Cerebellar nuclear complex (tissue), 1 donor: ENCODE measurements at places on chromosomes 12 and 14.

DNA sequence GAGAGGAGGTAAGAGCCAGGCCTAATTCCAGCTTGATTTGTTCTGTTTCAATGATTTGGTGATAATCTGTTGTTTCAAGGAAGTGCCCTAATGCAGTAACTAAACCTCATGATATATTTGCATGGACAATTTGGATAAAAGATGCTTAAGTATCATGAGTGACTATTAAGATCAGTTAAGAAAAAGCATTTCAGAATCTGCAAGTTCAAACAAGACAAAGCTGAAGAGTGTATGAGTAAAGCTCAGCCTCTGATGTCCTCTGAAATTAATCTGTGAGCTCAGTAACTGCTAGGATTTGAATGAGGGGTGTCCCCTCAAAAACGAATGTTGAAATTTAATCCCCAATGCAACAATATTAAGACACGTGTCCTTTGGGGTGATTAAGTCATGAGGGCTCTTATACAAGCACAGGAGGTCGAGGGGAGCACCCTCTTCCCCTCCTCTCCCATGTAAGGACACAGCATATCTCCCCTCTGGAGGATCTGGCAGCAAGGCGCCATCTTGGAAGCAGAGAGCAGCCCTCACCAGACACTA is 949.2 kb downstream of the GALC start:
- DNase-seq: no peak

DNA sequence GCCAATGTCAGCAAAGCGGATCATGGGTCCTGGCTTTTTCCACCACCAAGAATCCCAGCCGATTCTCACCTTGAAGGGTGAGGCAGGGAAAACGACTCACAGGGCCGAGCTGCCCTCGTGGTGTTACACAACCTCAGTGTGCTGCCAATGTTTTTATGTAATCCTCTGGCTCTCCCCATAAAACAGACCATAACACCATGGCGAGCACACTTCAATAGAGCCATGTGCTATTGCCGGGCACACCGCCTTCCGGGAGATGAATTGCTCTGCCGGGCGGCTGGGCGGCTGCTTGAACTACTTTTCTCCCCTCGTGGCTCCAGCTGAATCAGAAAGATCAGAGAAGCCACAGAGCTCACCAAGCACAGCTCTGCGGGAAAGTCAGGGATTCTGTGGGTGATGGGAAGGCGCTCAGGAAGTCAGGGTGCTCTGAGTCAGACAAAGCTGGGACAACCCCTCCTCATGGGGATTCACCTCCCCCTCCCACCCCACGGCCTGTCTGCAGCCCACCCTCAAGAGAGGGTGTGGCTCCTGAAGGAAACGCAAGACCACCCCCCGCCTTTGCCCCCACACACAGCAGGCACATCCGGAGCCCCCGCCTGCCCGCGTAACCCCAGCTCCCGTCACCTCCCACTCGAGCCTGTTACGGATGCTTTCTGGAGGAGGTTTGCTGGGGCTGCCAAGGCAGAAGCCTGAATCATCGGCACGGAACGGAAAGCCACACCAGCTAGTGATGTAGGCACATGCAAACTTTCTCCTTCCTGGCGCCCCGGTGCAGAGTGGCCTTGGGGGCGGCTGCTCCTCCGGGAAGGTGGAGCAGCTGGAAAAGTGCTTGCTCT is 1.8 kb downstream of the GALNT9 start:
- DNase-seq: peak; percentile 76

- no peak for DNase-seq
These were observed 87.1 kb downstream of the GPR135 start for GRCh38 chr14:59377991-59378601.

DNA sequence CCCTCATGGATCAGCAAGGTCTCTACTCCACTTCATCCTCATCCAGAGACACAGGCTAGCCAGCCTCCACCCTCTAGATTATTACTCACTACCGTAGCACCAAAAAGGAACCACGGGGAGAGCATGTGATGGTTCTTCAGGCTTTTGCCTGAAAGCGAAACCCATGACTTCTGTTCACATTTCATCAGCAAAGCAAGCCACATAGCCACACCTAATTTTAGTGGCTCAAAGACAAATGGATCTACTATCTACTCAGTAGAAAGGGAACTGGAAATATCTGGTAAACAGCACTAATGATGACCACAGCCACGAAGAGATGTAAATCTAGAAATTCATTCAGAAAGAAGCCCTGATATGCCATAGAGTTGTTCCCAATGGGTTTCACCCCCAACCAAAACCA is 51.4 kb downstream of the VCPKMT start:
- DNase-seq: no peak

DNA sequence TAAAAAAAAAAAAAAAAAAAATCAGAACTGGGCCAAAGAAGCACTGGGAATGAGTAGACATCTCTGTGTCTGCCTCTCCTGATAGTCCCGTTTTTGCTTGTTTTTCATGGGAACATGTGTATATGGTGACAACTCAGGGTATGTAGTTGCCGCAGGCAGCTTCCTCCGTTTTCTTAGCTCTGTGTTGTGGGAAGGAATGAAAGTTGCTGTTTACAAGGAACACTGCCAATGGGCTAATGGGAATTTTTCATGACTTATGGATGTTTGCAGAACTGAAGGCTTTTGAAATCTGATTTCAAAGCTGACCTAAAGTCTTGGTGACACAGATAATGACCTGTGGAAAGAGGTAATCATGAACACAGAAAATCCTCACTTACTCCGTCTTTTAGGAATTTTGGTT is 146.4 kb upstream of the BTG1 start:
- DNase-seq: no peak

DNA sequence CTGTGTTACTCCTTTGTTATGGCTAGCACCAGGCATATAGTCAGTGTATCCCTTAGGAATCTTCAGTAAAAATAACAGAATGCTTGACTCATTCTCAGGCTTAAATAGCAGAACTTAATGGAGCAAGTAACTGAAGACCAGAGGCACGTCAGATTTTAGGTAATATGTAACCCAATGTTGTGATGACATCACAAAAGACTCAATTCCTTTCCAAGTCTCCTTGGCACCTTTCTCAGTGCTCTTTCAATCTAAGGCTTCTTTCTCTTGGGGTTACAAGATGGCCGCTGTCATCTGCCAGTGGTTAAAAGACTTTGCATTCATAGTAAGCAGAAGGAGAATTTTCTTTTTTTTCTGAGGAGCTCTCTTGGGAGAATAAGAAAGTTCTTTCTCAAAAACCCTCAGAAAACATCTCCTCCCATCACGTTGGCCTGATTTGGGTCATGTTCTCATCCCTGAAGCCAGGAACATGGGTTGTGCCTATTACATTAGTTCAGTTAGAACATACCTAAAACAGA is 33.4 kb upstream of the DCN start:
- DNase-seq: no peak

GRCh38 chr12:121693155-121693687 is 19.3 kb upstream of the TMEM120B start:
- DNase-seq: no peak

GRCh38 chr14:101186992-101187815 is 283.7 kb upstream of the RTL1 start:
- DNase-seq: no peak

- no peak for DNase-seq
These were observed 438.5 kb downstream of the MED13L start for GRCh38 chr12:115838952-115839351.

- no peak for DNase-seq
These were observed 77.5 kb downstream of the PELI2 start for GRCh38 chr14:56195704-56196103.

- no peak for DNase-seq
These were observed 64.7 kb downstream of the PPP2R5E start for GRCh38 chr14:63478437-63478852.

DNA sequence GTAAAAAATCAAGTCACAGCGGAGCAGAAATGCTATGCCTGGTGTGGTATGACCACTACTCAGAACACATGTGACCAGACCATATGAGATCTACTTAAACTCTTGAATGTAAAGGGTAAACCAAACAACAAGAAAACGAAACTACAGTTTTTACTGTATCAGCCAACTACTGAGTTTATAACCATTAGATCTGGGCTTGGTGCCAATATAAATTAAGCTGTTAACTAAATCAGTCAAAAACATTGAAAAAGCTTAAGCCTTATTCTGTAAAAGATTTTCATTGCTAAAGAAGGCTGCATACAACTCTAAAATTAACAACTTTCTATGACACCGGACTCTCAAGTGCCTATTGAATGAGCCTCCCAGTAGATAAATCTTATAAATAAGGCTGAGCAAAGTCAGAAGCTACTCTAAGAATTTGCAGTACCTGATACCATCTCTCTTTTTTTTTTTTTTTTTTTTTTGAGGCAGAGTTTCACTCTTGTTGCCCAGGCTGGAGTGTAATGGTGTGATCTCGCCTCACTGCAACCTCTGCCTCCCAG is 35.4 kb downstream of the SPTLC2 start:
- no peak for DNase-seq

GRCh38 chr12:39127401-39127800 is 222.0 kb upstream of the CPNE8 start:
- no peak for DNase-seq

- DNase-seq: no peak
These were observed 70.7 kb downstream of the ACACB start for GRCh38 chr12:109186993-109187653.

DNA sequence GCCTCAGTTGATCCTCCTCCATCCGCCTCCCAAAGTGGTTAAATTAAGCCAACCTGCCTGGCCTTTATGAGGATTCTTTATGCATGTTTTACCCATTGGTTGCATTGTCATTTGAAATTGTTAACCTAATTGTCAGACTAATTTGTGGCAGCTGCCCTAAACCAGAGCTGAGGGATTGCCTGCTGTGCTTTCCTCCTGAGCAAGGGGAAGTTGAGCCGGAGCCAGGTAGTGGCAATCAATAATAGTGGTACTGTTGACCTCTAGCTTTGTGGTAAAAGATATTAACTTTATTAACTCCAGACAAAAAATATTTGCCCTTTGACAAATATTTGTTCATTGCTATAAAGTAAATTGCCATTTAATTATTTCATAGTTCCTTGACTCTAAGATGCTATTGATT is 5.6 kb upstream of the HEBP1 start:
- no peak for DNase-seq

DNA sequence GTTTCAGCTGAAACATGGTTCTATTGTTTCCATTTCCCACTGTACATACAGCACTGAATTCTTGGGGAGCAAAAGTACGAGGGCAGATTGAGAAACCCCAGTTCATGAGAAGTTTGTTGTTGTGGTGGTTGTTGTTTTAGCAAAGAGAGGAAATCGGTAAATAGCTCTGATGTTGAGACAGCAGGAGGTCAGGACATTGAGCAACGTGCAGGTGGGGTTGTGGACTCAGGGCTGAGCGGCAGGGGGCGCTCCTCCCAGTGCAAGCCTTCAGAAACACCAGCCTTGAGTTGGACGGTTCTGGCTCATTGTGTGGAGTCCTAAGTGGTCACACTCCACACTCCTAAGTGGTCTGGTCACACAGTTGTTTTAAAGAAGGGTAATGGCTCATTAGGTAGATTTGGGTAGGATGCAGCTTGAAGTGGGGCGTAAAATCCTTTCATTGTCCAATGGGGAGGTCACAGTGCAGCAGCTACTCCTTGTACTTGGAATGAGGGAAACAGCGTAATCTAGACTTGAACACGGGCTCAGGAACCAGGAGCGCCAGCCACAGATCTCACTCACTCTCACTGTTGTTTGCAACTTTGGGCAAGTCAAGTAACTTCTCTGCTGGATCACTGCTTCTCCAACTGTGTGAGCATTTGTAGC is 14.5 kb upstream of the PWP1 start:
- DNase-seq: no peak

DNA sequence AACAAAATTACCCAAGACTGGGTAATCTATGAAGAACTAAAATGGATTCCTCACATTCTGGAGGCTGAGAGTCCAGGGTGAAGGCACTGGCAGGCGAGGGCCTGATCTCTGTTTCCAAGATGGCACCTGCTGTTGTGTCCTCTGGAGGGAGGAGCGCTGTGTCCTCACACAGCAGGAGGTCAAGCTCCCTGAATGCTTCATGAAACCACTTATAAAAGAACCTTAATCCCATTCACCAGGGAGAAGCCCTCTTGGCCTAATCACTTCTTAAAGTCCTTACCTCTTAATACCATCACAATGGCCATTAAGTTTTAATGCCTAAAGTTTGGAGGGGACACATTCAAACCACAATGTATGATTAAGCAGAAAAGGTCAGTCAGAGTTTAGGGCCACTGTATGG is 172.4 kb downstream of the EMP1 start:
- no peak for DNase-seq

GRCh38 chr14:38174711-38175110 is 33.0 kb upstream of the SSTR1 start:
- DNase-seq: no peak

- no peak for DNase-seq
These were observed 51.3 kb downstream of the MAPKAPK5 start for GRCh38 chr12:111893287-111893686.

- no peak for DNase-seq
These were observed 2.7 kb upstream of the GALNT6 start for GRCh38 chr12:51393676-51394545.

- DNase-seq: no peak
These were observed 60.7 kb downstream of the NTF3 start for GRCh38 chr12:5492562-5492961.

DNA sequence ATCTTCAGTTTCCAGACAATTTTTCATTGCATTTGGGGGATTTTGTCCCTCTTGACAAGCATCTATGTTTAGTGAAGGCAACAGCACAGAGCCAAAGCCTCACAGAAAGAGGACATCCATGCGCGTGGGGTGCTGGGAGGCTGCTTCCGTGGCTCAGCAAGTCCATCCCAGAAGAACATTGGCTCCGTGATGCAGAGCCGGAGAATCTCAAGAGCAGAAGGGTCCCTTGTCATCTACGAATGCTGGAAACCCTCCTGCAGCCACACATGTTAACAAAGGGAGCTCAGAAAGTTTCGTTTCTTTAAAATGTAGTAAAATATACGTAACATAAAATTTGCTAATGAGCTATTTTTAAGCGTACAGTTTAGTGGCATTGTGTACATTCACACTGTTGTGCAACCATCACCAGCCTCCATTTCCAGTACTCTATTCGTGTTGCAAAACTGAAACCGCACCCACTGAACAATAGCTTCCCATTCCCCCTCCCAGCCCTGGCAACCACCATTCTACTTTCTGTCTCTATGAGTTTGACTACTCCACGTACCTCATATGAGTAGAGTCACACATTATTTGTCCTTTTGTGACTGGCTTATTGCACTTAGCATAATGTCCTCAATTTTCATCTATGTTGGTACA is 185.9 kb downstream of the TTC7B start:
- no peak for DNase-seq
